ENCODE measurements at places on chromosomes 2 and 18.

GRCh38 chr18:54608028-54608642 is 17.1 kb downstream of the DYNAP start:
- DNase-seq = no peak

DNA sequence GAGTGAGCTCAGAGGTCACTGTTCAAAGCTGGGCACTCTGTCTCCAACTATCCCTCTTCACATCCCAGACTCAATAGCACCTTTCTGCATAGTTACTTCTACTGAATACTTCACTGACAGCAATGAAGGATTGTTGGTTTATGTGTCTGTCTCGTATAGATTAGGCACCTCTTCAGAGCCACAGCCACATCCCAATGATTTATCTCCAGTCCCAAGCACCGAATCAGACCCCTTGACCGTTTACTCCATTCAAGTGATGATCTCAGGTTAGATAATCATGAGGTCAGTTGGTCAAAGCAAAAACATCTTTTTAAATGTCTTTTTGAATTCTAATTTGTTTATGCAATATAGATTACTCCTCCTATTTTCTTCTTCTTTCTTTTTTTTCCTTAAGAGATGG is 14.7 kb downstream of the NEDD4L start:
- no peak for DNase-seq

- DNase-seq = no peak
Measured at GRCh38 chr18:10072671-10073175, 158.9 kb downstream of the VAPA start.

DNA sequence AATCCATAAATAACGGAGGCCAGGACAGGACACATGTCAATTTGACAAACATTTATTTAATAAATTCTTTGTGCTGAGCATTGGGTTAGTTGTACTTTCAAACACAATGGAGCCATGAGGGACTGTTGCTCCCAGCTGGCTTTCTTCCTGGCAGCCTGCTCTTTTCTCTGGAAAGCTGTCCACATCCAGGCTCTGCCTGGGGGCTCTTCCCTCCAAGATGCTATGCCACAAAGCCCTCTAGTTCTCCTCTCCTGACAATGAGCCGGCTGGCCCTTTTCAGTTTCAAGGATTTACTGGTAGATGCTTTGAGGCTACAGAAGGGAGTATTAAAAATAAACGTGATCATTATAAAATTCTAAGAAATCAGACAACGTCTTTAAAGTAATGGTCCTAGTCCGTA is 44.1 kb upstream of the SLC14A2 start:
- no peak for DNase-seq

- DNase-seq = no peak
Measured at GRCh38 chr2:66957677-66958076, 439.5 kb upstream of the ETAA1 start.
